Activated CD4-positive, alpha-beta memory T cell treated with anti-CD3 and anti-CD28 coated beads, Interleukin-2, amount 10 ng/mL, durations not matched to agents 7 days and 5 days (primary cell): ENCODE measurements at places on chromosomes 12 and 14.
A peak's percentile ranks its signal among the peaks of the same experiment; 100 is the strongest.

- DNase-seq: peak; percentile 26
Observed at GRCh38 chr12:26122061-26122680, 2.7 kb downstream of the BHLHE41 start.

DNA sequence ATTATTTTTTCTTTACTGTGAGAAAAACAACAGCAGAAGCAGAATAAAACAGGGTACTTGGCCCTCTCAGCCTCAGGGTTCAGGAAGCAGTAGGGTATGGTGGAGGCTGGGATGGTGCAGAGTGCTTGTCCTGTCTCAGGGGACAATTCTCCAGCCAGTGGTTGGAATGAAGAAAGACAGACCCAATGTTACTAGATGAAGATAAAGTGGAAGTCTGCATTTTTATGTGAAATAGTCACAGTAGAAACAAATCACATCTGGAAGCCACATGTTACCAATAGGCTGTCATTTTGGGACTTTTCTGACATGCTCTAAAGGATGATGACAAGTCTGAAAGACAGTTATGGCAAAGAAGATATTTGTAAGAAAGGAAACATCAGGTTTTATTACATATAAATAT lies 32.3 kb downstream of the PROX2 start:
- no peak for DNase-seq

- no peak for DNase-seq
Observed at GRCh38 chr12:45827974-45828373, 98.5 kb downstream of the ARID2 start.

GRCh38 chr12:110023059-110023980 lies 24.1 kb downstream of the ANKRD13A start:
- DNase-seq: no peak

- DNase-seq: no peak
Observed at GRCh38 chr14:68653804-68654203, 139.1 kb downstream of the ZFP36L1 start.

- DNase-seq: peak; percentile 4
Observed at GRCh38 chr12:31236998-31237637, 88.8 kb downstream of the SINHCAF start.
